ENCODE measurements at places on chromosomes 1 and 21. TPM values are rescaled to one million over a fixed set of nuclear protein-coding genes. Genes with fewer than 3 reads are reported as not detected.

Gene PLA2G4A
- 2.9 TPM for total RNA-seq

DNA sequence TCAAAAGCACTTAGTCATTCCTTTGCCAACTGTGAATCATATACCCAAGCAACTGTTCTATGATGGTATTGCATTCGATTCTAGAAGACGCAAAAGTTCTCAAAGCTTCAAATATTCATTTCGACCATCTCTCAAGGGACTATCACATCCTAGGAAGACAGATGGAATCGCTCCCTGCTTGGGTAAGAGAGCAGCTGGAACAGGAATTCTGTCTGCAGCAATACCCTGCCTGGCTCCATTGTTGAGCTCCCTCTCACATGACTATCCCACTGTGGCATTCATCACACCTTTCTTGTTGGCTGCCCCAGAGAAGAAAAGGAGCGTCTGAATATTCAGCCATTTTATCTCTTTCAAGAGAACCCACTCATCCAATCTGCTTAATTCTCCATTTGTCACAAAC lies 397.7 kb downstream of the NTNG1 start:
- DNase-seq: no peak

GRCh38 chr1:20626098-20626427 lies 7.2 kb upstream of the PINK1 start:
- no peak for DNase-seq

DNA sequence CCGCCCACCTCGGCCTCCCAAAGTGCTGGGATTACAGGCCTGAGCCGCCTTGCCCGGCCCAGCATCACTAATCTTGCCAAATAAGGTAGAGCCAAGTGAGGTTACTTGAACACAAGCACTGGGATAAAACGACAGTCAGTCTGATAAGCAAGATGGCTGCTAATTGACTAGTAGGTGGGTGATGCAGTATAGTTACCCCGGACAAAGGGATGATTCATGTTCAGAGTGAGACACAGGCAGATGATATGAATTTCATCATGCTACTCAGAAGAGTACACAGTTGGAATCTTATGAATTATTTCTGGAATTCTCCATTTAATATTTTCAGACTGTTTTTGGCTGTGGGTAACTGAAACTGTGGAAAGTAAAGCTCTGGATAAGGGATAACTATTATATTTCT lies 178.4 kb downstream of the USP25 start:
- no peak for DNase-seq

Gene SSU72
- 126 TPM for total RNA-seq

GRCh38 chr1:185132534-185132933 lies 24.2 kb downstream of the TRMT1L start:
- no peak for DNase-seq

DNA sequence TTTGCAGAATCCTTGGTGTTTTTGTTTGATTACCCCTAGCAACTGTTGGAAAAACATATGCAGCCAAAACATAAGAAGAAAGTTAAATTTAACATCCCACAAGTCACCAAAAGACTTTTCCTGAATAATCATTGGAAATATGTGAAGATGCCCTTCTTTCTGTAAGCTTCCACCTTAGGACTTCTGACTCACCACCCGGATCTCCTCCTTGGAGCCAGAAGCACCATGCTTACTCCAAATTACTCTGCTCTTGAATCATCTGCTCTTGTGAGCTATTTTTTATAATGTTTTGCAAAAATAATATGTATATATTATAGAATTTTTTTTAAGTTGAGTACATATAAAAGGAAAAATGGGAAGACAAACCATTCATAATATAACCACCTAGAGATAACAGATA lies 391.7 kb downstream of the KCTD3 start:
- DNase-seq: no peak

Gene KCNJ9
- total RNA-seq: not detected

Gene KIF17
- total RNA-seq: 2.1 TPM

Gene GORAB
- 13.7 TPM for total RNA-seq

- DNase-seq: no peak
These were observed 14.7 kb downstream of the CR1L start for GRCh38 chr1:207659545-207660153.

Gene BACE2
- total RNA-seq: 29.8 TPM
